Upper lobe of right lung (tissue), 1 donor: ENCODE measurements at places on chromosomes 5 and 9. TPM values are rescaled to one million over a fixed set of nuclear protein-coding genes. Genes with fewer than 3 reads are reported as not detected.

DNA sequence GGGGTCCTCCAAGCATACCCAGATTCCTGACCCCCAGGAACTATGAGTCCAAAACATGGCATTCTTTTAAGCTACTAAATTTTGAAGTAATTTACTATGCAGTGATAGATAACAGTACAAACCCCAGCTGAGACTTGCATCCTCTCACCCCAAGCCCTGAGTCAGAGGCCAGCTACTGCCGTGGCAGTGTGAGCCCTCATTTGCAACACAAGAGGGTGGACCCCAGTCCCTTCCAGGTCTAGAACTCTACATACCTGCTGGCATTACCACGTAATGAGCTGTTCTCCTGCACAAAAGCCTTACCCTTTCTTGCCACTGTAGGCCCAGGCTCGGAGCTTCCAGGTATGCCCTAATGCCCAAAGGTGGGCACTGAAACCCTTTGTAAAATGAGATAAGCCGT is 108.6 kb upstream of the ERCC6L2 start:
- DNase-seq = no peak

Gene GABRA1
- total RNA-seq = not detected

Gene DMRT2
- 0.46 TPM for total RNA-seq

DNA sequence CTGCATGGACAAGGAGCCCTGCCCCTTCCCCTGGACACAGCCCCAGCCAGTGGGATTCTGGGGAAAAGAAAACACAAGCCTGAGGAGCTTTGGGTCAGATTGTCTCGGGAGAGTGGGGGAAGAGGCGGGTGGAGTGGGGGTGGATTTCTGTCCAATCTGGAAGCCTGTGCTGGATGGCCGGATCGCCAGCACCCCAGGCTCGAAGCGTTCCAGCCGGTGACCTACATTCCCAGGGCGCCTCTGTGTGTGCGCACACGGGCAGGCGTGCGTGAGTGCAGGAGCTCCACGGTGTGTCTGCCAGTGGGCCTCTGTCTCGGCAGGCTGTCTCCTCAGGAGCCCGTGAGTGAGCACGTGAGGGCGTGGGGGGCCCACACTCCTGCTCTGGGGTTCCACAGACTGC is 74.3 kb upstream of the DAB2IP start:
- no peak for DNase-seq

Gene IRX4
- not detected for total RNA-seq

- DNase-seq = no peak
These were observed 36.9 kb upstream of the IFNK start for GRCh38 chr9:27487128-27487640.

DNA sequence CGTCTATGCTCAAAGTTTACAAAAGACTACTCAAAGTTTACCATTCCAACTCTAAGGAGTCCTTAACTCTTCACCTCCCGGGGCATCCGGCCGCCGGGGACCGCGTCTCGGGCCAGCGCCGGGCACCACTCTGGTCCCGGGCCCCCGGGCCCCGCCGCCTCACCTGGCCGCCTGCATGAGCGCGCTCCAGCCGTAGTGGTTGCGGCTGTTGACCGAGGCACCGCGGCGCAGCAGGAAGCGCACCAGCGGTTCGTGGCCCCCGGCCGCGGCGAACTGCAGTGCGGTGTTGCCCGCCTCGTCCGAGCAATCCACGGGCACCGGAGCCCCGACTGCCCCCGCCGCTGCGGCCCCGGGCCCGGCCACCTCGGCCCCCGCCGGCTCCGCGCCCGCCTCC is 388 bp downstream of the ANKS6 start:
- peak; percentile 77 for DNase-seq

- DNase-seq = peak; percentile 52
These were observed 16.8 kb downstream of the AKNA start for GRCh38 chr9:114370968-114371320.

- no peak for DNase-seq
These were observed 60.1 kb upstream of the NMUR2 start for GRCh38 chr5:152465140-152465539.

Gene PCDHB4
- total RNA-seq = 3.0 TPM

GRCh38 chr9:127366594-127366993 is 30.4 kb upstream of the SLC2A8 start:
- DNase-seq = no peak

DNA sequence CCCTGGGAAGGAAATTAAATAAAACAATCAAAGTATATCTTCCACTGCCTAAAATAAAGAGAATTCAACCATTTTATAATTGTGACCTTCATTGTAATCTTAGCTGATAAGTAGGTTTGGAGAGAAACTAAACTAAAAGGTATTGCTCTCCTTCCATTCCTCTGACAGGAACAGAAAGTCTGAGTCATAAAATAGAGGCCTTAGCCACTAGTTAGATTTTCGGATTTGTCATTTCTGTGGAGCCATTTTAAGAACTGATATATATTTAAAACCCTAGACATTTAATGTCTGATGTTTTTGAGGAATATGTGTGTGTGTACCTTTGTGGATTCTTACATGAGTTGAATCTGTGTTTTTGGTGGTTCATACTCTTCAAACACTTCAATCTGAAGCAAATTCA is 11.8 kb upstream of the TMC1 start:
- no peak for DNase-seq

DNA sequence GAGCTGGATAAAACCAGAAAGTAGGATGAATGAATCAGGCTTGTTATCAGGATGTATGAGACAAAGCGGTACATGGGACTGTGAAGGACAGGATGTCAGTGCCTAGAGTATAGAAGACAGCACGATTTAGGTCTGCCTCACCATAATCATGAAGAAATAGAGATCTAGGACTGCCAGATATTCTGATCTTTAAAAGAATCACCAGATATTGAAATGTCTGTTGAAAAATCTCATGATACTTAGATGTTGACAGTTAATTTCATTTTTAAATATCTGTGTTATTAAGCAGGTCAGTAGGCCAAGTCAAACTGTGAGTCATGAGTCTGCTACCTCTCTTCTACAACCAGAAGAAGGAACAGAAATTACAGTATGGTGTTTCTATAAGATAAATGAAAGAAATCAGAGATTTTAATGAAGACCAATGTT is 65.0 kb downstream of the ST8SIA4 start:
- DNase-seq = no peak

DNA sequence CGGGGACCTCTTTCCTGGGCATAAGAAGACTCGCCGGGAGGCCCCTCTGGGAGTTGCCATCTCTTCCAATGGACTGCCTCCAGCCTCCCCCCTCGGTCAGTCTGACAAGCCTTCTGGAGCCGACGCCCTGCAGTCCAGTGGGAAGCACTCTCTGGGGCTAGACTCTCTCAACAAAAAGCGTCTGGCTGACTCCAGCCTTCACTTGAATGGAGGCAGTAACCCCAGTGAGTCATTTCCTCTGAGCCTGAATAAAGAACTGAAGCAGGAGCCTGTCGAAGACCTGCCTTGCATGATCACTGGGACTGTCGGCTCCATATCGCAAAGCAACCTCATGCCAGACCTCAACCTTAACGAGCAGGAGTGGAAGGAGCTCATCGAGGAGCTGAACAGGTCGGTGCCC is 28.4 kb upstream of the LTC4S start:
- DNase-seq = no peak

DNA sequence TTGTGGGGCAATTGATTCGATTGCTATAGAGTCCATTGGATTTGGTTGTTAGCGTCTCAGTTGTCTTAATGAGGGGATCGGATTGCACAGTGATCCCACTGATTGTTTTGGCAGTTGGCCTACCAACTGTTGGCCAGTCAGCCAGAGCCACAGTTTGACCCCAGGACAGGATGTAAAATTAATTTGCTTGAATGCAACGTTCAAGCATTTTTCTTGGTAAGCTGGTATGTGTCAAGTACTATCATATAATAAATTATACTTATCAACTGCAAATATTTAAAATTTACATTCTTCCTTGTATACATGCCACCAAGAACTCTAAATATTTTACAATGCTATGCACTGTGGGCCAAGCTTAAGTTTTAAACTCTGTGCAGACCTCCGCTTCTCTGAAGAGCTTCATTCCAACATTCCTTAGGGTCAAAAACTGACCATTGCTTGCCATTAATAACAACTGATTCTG is 80.4 kb upstream of the OSMR start:
- no peak for DNase-seq

- no peak for DNase-seq
These were observed 81.7 kb downstream of the SFXN1 start for GRCh38 chr5:175560011-175560410.

Gene TJP2
- total RNA-seq = 131 TPM

DNA sequence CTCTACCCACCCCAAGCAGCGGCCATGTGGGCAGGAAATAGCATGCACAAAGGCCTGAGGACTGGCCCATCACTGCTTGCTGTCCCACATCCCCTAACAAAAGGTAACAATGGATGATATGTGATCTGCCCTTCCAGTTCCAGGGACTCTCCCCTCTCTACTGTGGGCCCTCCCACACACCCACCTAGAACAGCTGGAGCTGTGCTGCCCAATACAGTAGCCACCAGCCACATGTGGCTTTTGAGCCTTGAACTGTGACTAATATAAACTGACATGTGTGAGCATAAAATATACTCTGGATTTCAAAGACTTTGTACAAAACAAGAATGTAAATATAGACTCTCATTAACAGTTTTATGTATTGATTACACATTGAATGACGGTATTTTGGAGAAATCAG is 78.1 kb downstream of the C5orf15 start:
- DNase-seq = no peak

Gene DNLZ
- total RNA-seq = 15.5 TPM

DNA sequence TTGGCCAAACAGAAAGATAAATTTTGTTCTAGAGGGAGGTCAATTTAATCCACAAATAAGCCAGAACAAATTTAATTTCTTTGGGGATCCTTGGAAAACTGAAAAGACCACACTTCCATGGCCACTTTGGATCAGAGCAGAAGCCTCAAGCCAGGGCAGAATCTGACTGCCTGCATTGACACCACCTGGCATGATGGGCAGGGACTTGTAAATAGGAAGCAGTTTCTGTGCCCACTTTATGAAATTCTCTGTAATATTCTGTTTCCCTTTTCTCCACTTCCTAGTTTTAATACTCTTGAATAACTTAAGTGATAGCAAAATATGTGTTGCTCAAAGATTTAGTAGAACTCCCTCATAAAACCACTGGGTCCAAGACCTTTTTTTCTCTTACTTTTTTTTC is 6.7 kb upstream of the TMEM252 start:
- no peak for DNase-seq

GRCh38 chr5:78649861-78650496 is 1.4 kb upstream of the LHFPL2 start:
- no peak for DNase-seq

DNA sequence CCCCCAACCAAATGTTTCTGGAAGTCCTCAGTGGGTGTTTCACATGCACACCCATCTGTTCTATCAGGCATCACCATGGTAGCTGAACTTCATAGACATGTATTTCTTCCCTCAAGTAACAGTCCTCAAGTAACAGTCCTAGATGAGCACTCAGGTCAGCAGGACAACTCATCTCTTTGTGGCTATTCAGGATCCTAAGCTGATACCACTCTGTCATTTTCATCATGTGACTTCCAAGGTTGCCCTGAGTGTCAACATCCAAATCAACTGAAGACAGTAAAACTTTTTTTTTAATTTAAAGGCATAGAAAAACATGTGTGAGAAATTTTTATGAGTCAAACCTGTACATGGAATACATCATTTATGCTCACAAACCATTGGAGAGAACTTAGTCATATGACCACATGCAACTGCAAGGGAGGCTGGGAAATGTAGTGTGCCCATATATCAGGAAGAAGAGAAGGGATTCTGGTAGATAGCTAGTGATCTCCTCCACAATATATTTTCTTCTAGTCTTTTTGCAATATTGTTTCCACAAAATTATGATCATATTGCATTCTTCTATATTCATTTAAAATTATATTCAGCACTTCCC is 64.2 kb upstream of the FST start:
- DNase-seq = no peak

Gene CMYA5
- total RNA-seq = 2.7 TPM

GRCh38 chr5:177103523-177104253 is 17.0 kb downstream of the FGFR4 start:
- no peak for DNase-seq

GRCh38 chr5:16889972-16890519 is 46.0 kb downstream of the MYO10 start:
- no peak for DNase-seq

Gene MARCOL
- total RNA-seq = not detected

GRCh38 chr9:107219486-107220077 is 63.5 kb upstream of the RAD23B start:
- no peak for DNase-seq

- peak; percentile 49 for DNase-seq
These were observed 8.1 kb upstream of the COL5A1 start for GRCh38 chr9:134633362-134634142.

Gene SHOC1
- not detected for total RNA-seq

GRCh38 chr9:73441223-73441622 is 289.6 kb downstream of the ANXA1 start:
- no peak for DNase-seq

GRCh38 chr5:136656811-136657210 is 291.5 kb upstream of the TRPC7 start:
- DNase-seq = no peak

GRCh38 chr9:79639354-79639753 is 67.6 kb downstream of the TLE4 start:
- no peak for DNase-seq

- no peak for DNase-seq
These were observed 24.1 kb downstream of the GSN start for GRCh38 chr9:121292051-121292450.

GRCh38 chr9:128863647-128864046 is 18.1 kb downstream of the KYAT1 start:
- peak; percentile 92 for DNase-seq

DNA sequence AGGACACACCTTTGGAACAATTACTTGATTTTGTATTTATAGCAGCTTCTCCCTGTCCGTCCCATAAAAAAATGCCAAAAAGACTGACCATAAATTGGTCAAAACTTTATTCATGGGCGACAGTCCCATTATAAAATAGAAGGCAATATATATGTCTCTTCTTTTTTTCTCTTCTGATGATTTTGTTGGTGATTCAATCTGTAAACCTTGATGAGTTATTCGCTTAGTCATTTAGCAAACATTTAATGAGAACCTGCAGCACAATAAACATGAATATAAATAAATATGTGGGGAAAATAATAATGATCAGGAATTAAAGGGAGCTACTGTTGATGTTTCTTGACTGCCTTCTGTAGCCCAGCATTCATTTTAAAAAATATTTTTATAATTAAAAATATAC is 356.4 kb upstream of the ACTBL2 start:
- DNase-seq = no peak

DNA sequence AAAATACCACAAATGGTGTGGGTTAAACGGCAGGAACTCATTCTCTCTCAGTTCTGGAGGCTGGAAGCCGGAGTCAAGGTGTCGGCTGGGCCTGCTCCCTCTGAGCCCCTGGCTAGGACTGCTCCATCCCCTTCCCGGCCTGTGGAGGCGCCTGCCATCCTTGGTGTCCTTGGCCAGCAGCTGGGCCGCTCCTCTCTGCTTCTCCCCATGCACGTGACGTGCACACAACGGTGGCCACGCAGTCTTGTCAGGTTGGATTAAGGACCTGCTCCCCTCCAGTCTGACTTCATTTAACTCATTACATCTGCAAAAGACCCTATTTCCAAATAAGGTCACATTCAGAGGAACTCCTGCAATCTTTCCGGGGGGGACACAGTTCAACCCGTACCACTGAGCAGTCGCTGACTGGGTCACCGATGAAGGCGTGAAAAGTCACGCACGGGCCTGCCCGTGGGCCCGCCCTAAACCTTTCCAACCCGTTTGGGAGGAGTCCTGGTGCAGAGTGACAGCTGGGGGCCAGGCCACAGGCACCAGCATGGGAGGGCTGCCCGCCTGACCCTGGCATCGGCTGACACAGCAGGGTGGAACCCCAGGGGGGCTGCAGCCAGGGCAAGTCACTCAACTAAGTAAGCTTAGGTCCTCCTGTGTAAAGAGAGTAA is 135.2 kb downstream of the COL23A1 start:
- peak; percentile 57 for DNase-seq
